ENCODE measurements at places on chromosomes 11 and 22.

DNA sequence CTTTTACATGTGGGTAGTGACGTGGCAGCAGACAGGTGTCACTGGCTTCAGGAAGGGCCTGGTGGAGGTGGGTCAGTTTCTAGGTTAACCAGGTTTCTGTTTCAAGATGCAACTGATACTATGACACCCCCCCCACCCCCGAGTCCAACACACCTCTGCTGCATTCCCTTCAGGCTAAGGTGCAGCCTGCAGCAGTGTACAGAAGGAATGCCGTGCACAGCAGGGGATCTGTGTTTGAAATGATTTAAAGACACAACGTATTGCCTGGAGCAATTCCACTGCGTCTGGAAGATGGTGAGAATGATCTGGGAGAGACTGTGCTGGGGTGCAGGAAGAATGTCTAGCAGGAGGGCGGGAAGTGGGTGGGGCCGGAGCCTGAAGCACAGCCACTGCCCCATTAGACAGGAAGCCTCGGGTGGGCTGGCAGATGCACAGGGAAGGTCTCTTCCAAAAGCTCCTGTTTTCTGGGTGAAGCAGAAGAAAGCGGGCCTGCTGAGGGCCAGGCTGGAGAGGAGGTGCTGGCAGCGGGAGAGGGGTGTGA lies 11.9 kb upstream of the TESMIN start:
- no peak for DNase-seq

GRCh38 chr11:61512435-61512834 lies 3.9 kb downstream of the LRRC10B start:
- no peak for DNase-seq

GRCh38 chr22:41132550-41132949 lies 40.2 kb downstream of the EP300 start:
- no peak for DNase-seq

GRCh38 chr11:75260396-75261170 lies 20.0 kb downstream of the TPBGL start:
- DNase-seq, result no peak

DNA sequence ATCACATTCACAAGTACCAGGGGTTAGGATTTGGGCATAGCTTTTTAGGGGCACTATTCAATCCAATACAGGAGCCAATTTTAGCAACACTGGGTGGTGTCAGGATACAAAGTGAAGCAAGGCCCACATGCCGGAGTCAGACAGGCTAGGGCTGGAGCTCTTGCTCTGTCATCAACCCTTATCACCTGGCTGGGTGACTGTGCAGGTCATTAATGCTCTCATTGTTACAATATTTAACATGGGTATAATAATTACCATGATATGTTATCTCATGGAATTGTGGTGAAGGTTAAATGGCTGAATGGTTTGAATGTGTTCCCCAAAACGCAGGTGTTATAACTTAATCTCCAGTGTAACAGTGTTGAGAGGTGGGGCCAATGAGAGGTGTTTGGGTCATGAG lies 143.3 kb upstream of the THY1 start:
- no peak for DNase-seq

DNA sequence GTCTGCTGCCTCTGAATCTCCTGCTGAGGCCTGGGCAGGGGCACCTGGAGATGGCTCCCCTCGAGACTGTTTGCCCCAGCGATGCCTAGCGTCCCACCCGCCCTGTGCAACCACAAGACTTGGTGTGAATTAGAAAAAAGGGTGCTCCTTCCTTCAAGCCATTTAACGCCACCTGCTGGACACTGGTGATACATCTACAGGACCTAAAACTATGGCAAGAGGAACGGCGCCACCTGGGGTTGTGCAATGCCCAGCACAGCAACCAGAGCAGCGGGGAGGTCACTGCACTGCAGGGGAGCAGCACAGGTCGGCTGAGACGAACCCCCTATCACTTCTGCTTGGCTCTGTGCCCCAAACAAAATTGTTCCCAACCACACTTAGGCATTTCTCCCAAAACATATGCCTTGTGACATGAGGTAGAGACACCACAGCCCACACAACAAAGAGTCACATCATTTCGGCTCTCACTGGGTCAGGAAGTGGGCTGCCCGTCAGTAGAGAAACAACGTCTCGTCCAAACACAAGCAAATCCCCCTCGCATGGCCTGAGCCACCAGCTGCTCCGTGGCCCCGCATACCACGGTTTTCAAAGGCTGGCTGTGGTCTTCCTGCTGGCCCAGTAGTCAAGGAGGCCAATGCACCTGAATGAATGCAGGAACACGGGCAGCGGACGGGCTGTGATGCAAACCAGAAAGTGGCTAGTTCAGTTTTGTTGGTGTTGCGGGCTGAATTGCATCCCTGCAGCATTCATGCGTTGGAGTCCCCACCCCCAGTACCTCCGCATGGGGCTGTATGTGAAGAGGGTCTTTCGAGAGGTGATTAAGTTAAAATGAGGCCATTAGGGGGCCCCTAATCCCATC lies 171.9 kb downstream of the SHANK2 start:
- peak; percentile 50 for DNase-seq

- DNase-seq, result no peak
Measured at GRCh38 chr11:110580571-110580970, 131.7 kb downstream of the ARHGAP20 start.

DNA sequence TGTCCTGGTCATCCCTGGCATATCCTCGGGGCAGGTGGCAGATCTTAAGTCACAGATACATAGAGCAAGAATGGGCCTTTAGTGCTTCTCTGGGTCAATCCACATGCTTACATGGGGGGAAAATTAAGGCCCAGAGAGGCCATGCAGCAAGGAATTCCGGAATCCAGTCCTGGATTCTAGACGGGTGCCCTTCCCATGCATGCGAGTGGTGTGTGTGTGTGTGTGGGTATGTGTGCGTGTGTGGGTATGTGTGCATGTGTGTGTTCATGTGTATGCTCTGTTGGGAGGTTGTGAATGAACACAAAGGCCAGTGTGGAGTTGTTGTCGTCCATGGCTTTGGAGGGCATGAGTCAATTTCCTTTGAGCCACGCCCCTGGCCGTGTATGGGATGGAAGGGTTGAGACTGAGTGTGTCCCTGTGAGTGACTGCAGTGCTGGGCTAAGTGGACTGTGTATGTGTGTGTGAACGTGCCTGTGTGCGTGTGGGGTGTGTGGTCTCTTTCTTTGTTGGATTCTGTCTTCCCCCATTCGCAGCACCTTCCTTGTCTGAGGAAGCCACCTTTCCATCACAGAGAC lies 33.4 kb upstream of the EIF3D start:
- DNase-seq, result no peak

GRCh38 chr11:62708793-62709192 lies 1.3 kb downstream of the GNG3 start:
- DNase-seq, result no peak
